ENCODE measurements at places on chromosomes 4 and X.
A peak's percentile ranks its signal among the peaks of the same experiment; 100 is the strongest.

GRCh38 chr4:150265806-150266205 is 187.6 kb downstream of the DCLK2 start:
- H3K27me3 ChIP-seq: no peaks in the 10 kb centered on the region
- no peak for ATAC-seq
- H3K27ac ChIP-seq: no peak overlapping the region
- no peak overlapping the region for H3K4me3 ChIP-seq
- peaks cover 77% of the 10 kb centered on the region for H3K36me3 ChIP-seq

DNA sequence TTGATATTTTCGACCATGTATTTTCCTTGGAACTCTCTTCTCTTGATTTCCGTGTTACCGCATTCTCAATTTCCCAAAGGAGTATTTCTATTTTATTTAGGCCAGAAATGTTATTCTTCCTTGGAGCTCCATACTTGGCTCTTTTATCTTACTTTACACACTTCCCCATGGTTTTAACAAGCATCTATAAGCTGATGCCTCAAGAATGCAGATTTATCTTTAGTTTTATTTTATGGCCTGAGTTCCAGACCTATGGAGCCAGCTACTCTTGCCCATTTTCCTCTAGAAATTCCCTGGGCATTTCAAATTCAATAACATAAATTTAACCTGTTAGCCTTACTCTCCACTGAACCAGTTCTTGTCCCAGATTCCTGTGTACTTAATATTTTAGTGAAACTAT is 43.7 kb downstream of the SULT1E1 start:
- H3K27ac ChIP-seq: no peak overlapping the region
- H3K4me3 ChIP-seq: no peak overlapping the region
- H3K36me3 ChIP-seq: no peaks in the 10 kb centered on the region
- no peaks in the 10 kb centered on the region for H3K4me1 ChIP-seq
- ATAC-seq: no peak

GRCh38 chrX:132059973-132060540 is 37.0 kb downstream of the STK26 start:
- no peak overlapping the region for H3K4me3 ChIP-seq
- H3K4me1 ChIP-seq: peaks cover 5% of the 10 kb centered on the region
- H3K36me3 ChIP-seq: peaks cover 36% of the 10 kb centered on the region

DNA sequence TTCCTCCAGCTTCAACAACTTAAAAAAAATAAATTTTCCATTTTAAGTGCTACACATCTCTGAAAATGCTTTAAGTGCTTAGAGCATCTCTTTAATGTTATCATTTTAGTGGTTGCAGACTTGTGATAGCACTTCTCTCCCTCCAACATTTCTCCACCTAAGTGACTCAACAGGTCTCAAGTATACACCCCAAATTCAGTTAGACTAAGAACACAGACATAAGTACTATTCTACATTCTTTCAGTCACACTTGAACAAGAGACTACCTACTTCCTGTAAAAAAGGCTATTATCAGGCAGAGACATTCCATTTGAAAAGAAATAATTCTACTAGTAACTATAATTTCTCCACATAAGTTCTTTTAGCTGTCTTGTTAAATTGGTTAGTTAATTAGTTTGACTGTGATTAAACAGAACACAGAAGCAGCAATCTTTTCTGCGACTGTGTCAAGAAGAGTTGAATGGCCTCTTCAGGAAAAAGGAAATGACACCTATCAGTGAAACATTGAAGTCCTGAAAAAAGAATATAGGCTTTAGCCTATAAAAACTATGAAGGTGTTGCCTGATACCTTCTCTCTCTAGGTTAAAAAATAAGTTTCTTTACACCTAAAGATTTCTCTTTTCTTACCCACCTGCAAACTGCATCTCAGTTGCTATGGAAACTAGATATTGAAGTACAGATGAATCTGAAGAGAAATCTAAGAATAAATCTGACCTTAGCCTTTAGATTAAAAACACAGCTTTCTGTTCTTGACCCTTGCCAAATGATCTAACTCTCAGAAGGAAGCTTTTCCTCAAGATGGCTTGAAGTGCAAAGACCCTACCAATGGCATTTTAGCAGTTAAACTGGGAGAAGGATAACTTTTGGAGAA is 18.0 kb downstream of the NAF1 start:
- no peaks in the 10 kb centered on the region for H3K27me3 ChIP-seq
- no peak overlapping the region for H3K4me3 ChIP-seq
- H3K36me3 ChIP-seq: peaks cover 47% of the 10 kb centered on the region
- no peak overlapping the region for H3K27ac ChIP-seq
- no peaks in the 10 kb centered on the region for H3K4me1 ChIP-seq

DNA sequence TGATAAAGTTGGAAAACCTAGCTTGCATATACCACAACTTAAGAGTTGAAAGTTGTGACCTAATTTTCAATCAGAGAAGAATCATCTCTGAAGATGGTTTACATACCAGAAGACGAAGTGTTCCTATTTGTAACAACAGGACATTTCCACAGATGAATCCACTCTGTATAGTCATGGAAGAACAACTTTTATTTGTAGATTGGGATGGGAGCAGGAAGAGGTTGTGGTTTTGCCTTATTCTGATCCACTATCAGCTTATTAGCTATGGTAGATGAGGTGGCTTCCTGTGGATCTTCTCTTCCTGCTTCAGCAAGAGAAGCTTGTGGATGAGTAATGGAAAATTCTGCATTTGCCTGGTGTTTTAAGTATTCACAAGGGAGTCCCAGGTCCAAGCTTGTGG is 18.6 kb upstream of the SUPT20HL1 start:
- H3K4me3 ChIP-seq: no peak overlapping the region
- ATAC-seq: peak; percentile 60
- H3K27me3 ChIP-seq: peaks cover 5% of the 10 kb centered on the region
- peaks cover 16% of the 10 kb centered on the region for H3K4me1 ChIP-seq

DNA sequence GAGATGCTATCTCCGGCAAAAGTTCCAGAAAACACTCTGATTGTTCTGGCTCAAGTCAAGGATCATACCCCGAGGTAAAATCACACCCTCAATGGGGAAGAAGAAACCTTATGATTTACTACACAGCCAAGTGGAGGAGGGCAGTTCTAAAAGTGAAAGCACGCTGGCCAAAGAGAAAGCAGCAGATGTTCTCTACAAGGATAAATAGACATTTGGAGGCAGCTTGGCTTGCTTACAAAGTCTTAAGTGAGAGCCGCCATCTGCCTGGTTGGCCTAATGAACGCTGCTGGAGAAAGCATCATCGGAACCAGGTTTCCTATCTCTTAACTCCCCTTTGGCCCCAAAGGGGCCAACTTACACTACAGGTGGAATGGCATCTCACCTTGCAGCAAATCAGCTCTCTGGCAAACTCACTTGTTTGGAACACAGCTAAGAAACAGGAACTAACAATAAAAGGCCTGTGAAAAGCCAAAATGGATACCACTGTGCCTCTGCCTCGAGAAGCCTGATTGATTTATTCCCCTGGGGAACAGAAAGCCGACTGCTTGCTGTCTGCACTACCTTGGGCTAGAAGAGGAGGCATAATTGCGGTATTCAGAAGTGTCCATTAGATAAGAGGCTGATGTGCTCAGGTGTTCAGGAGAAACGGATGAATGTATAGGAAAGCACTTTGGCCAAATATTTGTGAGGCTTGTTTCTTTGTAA is 22.8 kb downstream of the FRAS1 start:
- H3K36me3 ChIP-seq: no peaks in the 10 kb centered on the region
- no peak for ATAC-seq
- H3K4me1 ChIP-seq: no peaks in the 10 kb centered on the region
- no peak overlapping the region for H3K27ac ChIP-seq

DNA sequence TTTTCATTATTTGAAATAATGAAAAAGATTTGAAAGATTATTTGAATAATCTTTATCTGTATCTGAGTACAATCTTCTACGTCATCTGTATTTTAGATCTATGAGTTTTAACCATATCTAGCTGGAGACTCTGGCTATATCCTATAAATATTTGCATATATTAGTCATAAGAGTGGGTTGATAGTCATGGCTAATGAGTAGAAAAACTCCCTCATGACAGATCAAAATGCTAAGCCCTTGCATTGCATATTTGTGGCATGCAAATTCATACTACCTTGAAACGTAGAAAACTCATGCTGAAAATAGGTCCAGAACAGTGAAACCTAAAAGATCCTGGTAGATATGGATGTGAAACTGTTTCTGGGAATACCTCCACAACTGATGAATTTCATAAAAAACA is 291.3 kb downstream of the GALNTL6 start:
- no peaks in the 10 kb centered on the region for H3K27me3 ChIP-seq
- H3K36me3 ChIP-seq: no peaks in the 10 kb centered on the region
- no peak overlapping the region for H3K27ac ChIP-seq

- no peak for ATAC-seq
- no peaks in the 10 kb centered on the region for H3K27me3 ChIP-seq
- H3K27ac ChIP-seq: no peak overlapping the region
These were observed 39.7 kb downstream of the ANAPC10 start for GRCh38 chr4:145058256-145058655.

- no peaks in the 10 kb centered on the region for H3K4me1 ChIP-seq
- H3K27me3 ChIP-seq: no peaks in the 10 kb centered on the region
- H3K27ac ChIP-seq: no peak overlapping the region
- no peak overlapping the region for H3K4me3 ChIP-seq
- no peaks in the 10 kb centered on the region for H3K36me3 ChIP-seq
These were observed 72.7 kb downstream of the UNC5C start for GRCh38 chr4:95476121-95476520.

DNA sequence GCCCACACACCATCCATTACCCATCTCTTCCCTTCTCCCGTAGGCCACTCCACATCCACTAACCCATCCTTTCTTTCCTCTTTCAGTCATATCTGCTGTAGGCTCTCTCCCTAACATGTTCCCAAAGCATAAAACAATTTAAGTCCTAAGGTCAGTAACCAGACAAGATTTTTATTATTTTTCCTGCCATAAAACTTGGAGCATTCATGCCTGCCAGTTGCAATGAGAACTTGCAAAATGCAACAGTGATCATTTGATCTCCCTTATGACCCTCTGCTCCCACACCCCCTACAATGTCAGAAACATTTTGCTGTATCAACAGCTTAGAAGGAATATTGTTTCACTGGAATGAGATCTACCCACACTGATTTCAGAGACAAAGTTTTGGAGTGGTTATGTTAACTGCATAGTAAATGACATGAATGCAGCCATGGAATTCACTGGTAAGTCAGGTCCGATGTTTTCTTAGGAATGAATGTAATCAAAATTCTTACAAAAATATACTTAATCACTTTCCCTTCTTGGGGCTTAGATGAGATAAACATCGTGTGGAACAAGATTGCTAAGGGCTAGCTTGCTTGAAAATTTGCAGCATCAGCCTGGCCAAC is 5.7 kb downstream of the NIPAL1 start:
- peaks cover 3% of the 10 kb centered on the region for H3K27me3 ChIP-seq
- peaks cover 19% of the 10 kb centered on the region for H3K4me1 ChIP-seq
- H3K4me3 ChIP-seq: no peak overlapping the region
- H3K27ac ChIP-seq: peak overlapping the region; percentile 28
- no peak for ATAC-seq

Measured in activated T-helper 17 cell treated with anti-CD3 and anti-CD28 coated beads, Interleukin-2, amount 50 U/mL, for 72 hours (primary cell).